Fibroblast of upper back skin (primary cell): ENCODE measurements at places on chromosomes 5 and 9.

GRCh38 chr5:110726249-110727024 is at the start of gene TMEM232:
Gene TMEM232 (minus strand): TSS chr5:110726671. CDS start chr5:110667352, 59,319 bp downstream.
- peak; percentile 65 for DNase-seq

DNA sequence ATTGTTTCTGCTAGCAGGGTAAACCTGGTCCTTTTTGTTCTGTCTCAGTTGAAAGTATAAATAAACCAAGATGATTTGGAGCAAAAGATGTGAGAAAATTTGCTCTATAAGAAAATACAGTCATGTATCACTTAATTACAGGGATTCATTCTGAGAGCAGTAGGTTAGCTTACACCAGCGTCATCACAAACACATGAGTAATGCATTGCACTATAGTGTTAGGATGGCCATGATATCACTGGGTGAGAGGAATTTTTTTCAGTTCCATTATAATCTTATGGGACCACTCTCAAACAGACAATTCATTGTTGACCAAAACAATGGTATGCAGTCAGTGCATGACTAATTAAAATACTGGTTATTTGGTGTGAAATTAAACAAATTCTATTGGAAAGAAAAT is 430.9 kb downstream of the CHSY3 start:
- DNase-seq = no peak

DNA sequence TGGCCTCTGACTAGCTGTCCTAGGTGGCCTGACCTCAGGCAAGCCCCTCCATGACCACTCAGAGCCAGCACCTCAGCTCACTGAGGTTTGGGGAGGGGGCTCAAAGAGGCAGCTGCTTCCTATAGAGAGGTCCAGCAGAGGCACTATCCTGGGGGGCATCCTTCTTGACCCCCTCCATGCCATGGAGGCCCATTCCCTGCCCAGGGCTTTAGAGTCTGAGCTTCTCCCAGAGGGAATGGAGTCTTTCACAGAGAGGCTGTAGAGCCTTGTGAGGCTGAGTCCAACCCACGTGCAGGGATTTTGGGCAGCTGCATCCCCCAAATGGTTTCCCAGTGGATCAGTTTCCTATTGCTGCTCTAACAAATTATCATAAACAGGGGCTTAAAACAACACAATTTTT is 16.9 kb downstream of the IRF1 start:
- no peak for DNase-seq

- no peak for DNase-seq
Observed at GRCh38 chr9:107782789-107783188, 293.2 kb upstream of the KLF4 start.

GRCh38 chr5:3384531-3384930 is 211.1 kb upstream of the IRX1 start:
- DNase-seq = no peak

- DNase-seq = no peak
Observed at GRCh38 chr5:56692359-56693219, 122.8 kb upstream of the MAP3K1 start.

- peak; percentile 53 for DNase-seq
Observed at GRCh38 chr5:160438316-160439204, 16.9 kb downstream of the PTTG1 start.

DNA sequence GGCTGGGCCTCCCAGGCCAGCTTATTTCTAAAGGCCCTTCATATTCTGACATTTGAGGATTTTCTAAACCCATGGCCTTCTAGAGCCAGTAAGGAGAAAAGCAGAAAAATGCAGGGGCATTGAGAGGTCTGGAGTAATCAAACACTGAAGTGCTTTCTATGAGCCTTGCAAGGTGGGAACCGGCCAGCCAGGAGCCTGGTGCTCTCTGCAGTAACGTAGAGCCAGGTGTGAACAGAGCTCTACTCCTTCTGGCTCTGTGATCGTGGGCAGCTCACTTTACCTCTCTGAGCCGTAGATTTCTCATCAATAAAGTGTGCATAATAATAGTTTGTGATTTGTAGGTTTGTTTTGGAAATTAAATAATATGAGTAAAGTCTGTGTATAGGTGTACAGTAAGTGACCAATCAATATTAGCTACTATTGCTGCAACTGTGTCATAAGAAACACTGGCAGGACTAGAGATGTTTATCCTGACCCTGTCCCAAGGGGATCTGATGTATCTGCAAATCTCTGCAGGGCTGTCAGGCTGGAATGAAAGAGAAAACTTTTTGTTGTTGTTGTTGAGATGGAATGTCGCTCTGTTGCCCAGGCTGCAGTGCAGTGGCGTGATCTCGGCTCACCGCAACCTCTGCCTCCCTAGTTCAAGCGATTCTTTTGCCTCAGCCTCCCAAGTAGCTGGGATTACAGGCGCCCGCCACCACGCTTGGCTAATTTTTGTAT is 2.7 kb downstream of the SYNPO start:
- no peak for DNase-seq

DNA sequence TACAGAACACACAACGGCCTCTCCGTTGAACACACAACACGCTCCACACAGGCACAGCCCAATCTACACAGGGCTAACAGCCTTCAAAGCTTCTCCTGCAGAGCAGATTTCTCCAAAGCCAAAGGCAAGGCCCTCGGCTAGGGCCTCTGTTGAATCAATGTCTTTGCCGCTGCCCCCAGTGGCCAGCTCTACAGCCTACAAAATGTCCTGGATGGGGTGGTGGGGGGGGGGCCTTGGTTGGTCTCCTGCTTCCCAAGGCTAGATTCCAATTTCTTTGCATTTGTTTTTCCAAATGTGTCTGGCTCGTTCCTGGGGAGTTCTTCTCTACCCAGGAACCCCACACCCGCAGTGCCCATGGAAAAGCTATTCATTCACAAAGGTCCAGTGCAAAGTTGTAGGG is 167.2 kb downstream of the PAX5 start:
- no peak for DNase-seq

- no peak for DNase-seq
Observed at GRCh38 chr5:2574155-2574554, 177.3 kb downstream of the IRX2 start.

- DNase-seq = no peak
Observed at GRCh38 chr5:133230823-133231578, 179.2 kb downstream of the HSPA4 start.

DNA sequence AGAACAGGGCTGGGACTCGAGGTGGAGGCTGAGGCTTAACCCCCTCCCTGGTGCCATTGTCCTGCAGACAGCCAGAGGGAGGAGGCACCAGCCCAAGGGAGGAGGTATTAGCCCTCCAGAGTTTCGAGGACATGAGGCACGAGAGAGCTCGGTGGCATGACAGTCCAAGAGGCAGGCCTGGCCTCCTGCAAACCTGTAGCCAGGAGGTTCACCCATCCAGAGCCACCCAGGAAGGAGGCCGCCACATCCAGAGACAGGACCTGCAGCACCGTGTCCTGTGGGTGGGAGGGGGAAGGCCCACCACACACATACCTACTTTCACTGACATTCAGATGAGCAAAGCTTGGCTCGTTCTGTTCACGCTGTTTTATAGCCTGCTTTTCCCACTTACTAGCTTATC is 75.2 kb upstream of the ADAMTS2 start:
- no peak for DNase-seq

DNA sequence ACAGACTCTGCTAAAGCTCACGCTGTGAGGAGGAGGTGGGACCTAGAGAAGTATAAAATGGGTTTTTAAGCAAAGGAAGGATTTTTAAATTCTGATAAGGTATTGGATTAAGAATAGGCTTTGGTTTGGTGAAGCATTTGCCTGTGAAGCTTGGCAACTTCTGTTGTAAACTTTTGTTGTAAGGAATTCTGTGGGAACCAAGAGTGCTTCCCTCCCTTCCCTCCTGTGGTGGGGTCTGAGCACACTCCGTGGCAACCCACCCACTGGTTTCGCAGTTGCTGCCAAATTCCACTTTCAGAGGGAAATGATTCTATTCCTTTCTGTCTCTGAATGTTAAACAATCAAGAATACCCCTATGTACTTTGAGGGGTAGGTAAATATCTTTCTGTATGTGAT is 28.6 kb upstream of the GTF2H2C start:
- DNase-seq = no peak

DNA sequence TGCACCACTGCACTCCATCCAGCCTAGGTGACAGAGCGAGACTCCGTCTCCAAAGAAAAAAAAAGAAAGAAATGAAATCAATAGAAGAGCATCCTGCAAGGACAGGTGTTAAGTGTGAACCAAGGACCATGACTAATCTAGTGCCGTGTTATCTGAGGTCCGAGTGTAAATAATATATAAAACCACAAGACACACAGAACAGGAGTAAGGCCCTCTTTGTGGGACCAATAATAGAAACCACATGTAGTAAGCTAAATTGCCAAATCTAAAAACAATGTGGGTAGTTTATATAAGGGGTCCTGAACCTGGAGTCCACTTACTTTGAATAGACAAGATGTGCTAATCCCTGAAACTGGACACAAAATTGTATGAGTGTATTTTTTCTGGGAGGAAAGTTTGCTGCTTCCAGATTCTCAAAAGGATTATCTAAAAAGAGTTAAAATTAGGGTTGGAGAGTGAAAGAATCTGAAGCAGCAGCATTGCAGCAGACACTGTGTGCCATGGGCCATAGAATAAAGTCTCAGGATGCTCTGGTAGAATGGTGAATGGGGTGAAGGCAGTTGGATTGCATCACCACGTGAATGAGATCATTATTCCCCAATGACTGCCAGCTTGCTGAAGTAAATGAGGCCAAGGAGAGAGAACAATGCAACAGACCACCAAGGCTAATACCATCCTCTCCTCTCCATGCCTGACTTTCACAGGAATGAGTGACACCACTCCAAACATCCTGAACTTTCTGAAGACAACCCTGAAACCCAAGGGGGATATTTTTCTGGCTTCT is 222.7 kb downstream of the DCP2 start:
- DNase-seq = peak; percentile 61

- no peak for DNase-seq
Observed at GRCh38 chr9:13431692-13432091, 152.2 kb upstream of the MPDZ start.

DNA sequence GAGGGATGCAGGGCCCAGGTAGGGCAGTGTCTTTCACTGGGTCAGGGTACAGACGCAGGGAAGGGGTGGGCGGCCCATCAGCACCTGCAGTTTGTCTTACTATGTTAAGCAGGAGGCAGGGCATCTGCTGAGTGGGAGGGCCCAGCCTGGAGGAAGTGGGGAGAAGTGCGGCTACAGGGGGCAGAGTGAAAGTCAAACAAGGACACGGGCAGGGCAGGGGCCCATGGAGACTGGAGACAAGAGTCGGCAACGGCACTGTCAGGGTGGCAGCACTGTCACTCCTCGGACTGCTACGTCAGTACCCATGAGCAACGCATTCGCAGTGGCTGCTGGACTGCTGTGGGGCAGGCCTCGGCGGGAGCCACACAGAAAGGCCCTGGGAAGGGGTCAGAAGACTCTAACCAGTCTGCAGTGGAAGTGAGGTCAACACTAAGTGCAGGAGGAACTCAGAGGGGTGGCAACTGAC is 19.7 kb downstream of the CAMSAP1 start:
- no peak for DNase-seq

- DNase-seq = no peak
Observed at GRCh38 chr5:117131048-117131679, 556.5 kb upstream of the SEMA6A start.

GRCh38 chr5:2111569-2112105 is 228.9 kb upstream of the IRX4 start:
- DNase-seq = no peak

- DNase-seq = peak; percentile 89
Observed at GRCh38 chr5:34486160-34486848, 169.8 kb upstream of the RAI14 start.

DNA sequence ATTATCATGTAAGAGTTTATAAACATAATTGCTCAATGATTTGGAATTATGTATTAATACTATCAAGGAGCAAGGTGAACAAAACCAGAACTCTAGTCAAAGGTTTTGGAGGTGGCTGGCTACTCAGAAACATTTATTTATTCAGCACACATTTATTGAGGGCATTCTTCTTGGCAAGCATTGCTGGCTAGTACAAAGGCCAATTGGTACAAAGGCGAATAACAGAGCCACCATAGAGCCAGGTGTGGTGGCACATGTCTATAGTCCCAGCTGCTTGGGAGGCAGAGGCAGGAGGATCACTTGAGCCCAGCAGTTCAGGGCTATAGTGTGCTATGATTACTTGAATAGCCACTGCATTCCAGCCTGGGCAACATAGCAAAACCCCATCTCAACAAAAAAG is 242.1 kb downstream of the CWC27 start:
- no peak for DNase-seq

- DNase-seq = no peak
Observed at GRCh38 chr9:13661014-13661413, 381.5 kb upstream of the MPDZ start.

- DNase-seq = peak; percentile 35
Observed at GRCh38 chr5:83077662-83078261, 415 bp downstream of the XRCC4 start.

GRCh38 chr9:89548071-89548638 is 50.2 kb upstream of the SEMA4D start:
- no peak for DNase-seq

- no peak for DNase-seq
Observed at GRCh38 chr5:124446120-124446519, 300.3 kb downstream of the ZNF608 start.
